ENCODE measurements at places on chromosomes 2 and 18.

DNA sequence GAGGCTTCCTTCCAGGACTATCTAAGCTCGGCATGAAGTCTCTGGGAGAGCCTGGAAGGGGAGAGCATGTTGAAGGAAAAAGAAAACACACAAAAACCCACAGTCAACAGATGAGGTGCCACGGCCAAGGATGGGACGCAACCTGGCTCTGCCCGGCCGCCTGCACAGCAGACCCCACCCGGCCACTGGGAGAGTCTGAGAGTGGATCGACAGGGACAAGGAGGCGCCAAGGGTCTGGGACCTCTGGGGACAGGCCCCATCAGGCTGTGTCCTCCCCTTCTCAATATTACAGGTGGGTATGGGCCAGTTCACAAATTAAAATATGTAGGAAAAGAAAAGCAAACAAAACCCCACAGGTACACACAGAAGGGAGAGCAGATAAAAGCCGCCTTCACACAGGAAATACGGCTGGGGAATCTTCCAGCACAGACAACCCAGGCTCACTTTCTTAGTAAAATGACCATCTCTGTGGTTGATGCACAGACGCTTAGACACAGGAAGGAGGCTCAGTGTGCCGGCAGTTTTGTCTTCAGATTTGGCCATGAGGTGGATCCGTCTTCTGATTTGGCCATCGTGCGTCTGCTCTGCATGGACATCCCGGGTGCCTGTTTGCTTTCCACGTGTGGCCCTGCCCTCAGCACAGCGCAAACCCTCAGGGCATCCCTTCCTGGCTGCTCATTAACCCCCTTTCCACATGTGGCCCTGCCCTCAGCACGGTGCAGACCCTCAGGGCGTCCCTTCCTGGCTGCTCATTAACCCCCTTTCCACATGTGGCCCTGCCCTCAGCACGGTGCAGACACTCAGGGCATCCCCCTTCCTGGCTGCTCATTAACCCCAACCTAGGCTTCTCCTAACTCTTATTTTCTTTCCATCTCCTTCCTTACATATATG lies 138.4 kb downstream of the EIPR1 start:
- no peak for DNase-seq

- no peak for DNase-seq
Observed at GRCh38 chr2:230777721-230778120, 65.1 kb downstream of the CAB39 start.

- no peak for DNase-seq
Observed at GRCh38 chr2:72893594-72894319, 6.5 kb downstream of the SPR start.

DNA sequence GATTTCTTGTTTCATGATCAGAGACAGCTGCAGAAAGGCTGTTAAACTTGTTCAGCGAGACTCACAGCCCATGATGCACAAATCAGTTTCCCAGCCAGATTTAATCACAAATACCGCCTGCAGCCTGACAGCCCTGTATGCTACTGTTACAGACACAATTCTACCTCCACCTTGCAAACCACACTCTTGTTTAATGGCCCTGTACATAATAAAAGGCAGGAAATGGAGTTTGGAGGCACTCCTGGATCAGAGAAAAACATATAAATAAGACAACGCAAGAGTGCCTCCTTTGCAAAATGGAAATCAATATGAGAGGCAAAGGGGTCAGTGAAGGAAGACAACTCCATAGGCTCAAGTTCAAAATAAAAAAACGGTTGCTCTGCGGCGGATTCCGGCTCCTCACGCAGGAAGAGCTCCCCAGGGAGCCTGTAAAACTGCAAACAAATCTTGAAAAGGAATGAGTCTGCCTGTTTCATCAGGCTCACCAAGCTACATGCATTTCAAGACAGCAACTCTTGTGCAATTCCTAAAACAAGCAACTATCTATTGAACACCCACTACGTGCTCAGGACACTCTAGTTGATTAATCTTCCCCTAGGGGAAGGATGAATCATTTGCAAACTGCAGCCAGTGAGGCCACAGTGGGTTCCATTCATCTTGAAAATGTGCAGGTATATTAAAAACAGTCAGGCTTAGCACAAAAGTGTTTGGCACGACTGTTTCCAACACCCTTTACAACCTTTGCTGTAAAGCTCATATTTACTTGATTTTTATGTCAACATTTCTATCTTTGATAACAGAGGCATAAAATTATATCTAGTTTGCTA lies 37.5 kb downstream of the TBC1D8 start:
- DNase-seq: no peak

Data from activated CD4-positive, alpha-beta T cell treated with anti-CD3 and anti-CD28 coated beads, Interleukin-2, amount 50 U/mL, for 24 hours (primary cell).